Kidney tubule cell (primary cell): ENCODE measurements at places on chromosomes 1 and 21.
A peak's percentile ranks its signal among the peaks of the same experiment; 100 is the strongest.

DNA sequence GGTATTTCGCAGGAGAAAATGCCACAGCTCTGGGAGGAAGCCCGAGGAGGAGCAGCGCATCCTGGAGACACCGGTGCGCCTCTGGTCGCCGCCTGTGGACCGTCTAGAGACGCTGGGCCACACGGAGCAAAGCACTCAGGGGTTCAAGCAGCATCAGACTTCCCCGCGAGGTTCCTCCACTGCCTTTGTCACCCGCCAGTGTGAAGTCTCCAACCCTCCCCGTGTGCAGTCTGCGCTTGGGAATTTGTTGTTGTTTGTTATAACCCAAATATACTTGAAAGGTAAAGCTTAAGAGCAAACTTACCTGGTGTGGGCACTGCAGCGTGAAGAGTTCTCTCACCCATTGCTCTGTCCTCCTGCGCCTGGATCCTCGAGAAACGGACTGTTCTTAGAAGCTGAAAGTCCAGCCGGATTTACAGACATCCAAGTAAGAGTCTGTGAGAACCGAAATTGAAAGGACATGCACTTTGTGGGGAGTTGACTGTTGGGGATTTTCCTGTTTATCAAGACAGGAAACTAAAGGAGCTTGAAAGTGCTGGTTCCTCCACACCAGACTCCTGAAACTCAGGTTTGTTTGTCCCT is at the start of gene GBP4:
Gene GBP4 (minus strand): TSS at position 452 of the 582 bp plus-strand sequence. CDS start 108 bp downstream, at position 344.
- DNase-seq: peak; percentile 56

DNA sequence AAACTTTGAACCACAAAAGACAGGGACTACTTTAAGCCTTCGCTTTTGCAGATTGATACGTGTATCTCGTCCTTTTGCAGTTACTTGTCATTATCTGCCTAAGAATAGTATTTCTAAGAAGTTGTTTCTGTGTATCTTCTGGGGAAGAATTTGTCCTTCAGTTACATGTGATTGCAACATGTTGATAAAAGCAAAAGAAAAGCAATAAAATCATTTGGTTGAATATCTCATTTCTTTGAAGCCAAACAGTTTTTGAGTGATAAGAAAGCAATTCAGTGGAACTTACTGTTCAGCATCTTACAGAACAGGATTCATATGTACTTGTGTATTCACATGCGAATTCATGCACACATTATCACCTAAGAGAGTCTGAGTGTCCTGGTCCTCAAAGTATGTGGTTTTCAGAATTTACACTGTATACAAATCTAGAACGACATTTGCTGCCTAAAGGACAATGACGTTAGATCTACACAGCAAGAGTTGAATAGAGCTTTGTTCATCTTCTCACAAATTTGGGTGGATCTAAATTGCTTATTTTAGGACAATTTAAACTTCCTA is 66.7 kb upstream of the MRPS6 start:
- no peak for DNase-seq

- no peak for DNase-seq
These were observed 114.8 kb upstream of the USP24 start for GRCh38 chr1:55329808-55330432.

- no peak for DNase-seq
These were observed 108.6 kb upstream of the ERRFI1 start for GRCh38 chr1:8134546-8135235.

DNA sequence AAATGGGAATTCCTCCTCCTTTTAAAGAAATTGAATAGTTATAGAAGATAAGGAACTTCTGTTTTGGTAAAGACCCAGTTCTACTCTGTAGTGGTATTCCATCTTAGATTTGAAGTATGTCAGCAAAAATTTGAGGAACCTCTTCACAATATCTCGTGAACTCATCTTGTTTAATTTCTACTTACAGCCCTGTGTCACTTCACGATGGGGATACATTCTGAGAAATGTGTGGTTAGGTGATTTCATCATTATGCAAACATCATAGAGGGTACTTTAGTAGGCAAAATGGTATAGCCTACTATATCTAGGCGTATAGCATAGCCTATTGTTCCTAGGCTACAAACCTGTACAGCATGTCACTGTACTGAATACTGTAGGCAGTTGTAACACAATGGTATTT is 36.0 kb downstream of the ALG6 start:
- DNase-seq: no peak
